ENCODE measurements at places on chromosomes 6 and 20. TPM values are rescaled to one million over a fixed set of nuclear protein-coding genes. Genes with fewer than 3 reads are reported as not detected.
A peak's percentile ranks its signal among the peaks of the same experiment; 100 is the strongest.

The SRMS gene
- not detected for total RNA-seq

- no peak overlapping the region for H3K27ac ChIP-seq
- DNase-seq = no peak
- no peaks in the 10 kb centered on the region for H3K36me3 ChIP-seq
- H3K27me3 ChIP-seq = peaks cover 5% of the 10 kb centered on the region
- H3K4me1 ChIP-seq = peaks cover 7% of the 10 kb centered on the region
Measured at GRCh38 chr6:14670806-14671205, 553.2 kb downstream of the CD83 start.

- no peak overlapping the region for H3K4me3 ChIP-seq
- peaks cover 3% of the 10 kb centered on the region for H3K27me3 ChIP-seq
- no peaks in the 10 kb centered on the region for H3K4me1 ChIP-seq
- no peaks in the 10 kb centered on the region for H3K36me3 ChIP-seq
- DNase-seq = no peak
- H3K27ac ChIP-seq = no peak overlapping the region
Measured at GRCh38 chr6:164163239-164163638, 748.7 kb downstream of the QKI start.

GRCh38 chr6:6916598-6916997 is 191.2 kb upstream of the RREB1 start:
- no peak overlapping the region for H3K4me3 ChIP-seq
- H3K27ac ChIP-seq = peak overlapping the region; percentile 61
- no peaks in the 10 kb centered on the region for H3K36me3 ChIP-seq
- DNase-seq = no peak
- peaks cover 9% of the 10 kb centered on the region for H3K27me3 ChIP-seq

Data from progenitor cell of endocrine pancreas (in vitro differentiated cells).